ENCODE measurements at places on chromosomes 11 and 22.

GRCh38 chr11:69280994-69281393 is 13.0 kb upstream of the MYEOV start:
- no peak for DNase-seq

GRCh38 chr11:116239247-116239646 is 533.5 kb downstream of the BUD13 start:
- DNase-seq: no peak

- DNase-seq: no peak
Observed at GRCh38 chr22:46788441-46789172, 26.2 kb downstream of the TBC1D22A start.

- no peak for DNase-seq
Observed at GRCh38 chr11:126742582-126742981, 258.0 kb downstream of the KIRREL3 start.

GRCh38 chr11:121086866-121087265 is 14.2 kb upstream of the TECTA start:
- DNase-seq: no peak

- no peak for DNase-seq
Observed at GRCh38 chr11:111045407-111045803, 200.1 kb upstream of the POU2AF2 start.

DNA sequence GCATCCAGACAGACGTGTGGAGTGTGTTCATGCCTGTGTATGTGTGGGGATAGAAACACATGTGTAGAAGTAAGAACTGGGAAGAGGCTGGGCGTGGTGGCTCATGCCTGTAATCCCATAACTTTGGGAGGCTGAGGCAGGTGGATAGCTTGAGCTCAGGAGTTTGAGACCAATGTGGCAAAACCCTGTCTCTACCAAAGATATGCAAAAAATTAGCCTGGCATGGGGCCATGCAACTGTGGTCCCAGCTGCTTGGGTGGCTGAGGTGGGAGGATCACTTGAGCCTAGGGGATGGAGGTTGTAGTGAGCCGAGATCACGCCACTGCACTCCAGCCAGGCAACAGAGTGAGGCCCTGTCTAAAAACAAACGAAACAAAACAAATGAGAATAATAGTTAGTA is 1166.6 kb downstream of the TBC1D22A start:
- DNase-seq: no peak

All from stimulated activated CD4-positive, alpha-beta T cell treated with anti-CD3 and anti-CD28 coated beads, Interleukin-15, amount 100 ng/mL, for 1 hour (primary cell).